ENCODE measurements at places on chromosomes 2 and 18. TPM values are rescaled to one million over a fixed set of nuclear protein-coding genes. Genes with fewer than 3 reads are reported as not detected.
A peak's percentile ranks its signal among the peaks of the same experiment; 100 is the strongest.

- no peak for DNase-seq
These were observed 13.5 kb downstream of the ALPK2 start for GRCh38 chr18:58615140-58616132.

Gene CCDC68
- 2.1 TPM for total RNA-seq

DNA sequence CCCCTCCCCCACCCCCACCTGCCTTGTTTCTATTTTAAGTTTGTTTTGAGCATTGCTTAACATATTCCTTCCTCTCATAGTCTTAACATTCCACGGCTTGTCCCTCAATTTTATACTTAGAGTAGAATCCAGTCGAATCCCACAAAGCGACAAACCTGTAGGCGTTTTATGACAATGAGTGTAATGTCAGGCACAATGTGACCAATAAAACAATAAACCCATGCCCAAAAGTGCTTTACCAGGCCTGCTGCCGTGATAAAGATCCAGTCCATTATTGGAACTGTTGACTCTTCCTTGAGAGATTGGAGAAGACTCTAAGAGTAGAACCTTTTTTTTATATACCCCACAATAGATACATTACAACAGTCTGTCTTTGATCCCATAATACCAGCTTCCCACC lies 6.2 kb upstream of the MRO start:
- no peak for DNase-seq

DNA sequence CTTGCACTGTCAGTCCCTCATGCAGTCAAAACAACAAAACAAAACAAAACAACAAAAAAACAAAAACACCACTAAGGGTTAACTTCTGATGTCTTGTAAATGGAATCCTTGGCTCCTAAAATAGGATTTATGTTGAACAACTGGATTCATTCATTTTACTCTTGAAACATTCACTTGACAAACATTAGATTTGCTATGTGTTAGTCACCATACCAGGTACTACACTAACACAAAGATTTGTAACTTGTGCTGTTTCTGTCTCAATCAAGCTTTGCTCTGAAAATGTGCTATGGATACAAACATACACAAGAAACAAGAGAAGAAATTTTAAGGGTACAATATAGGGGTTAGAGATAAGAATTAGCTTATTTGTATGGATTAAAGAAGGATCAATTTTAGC lies 812.8 kb downstream of the LRP1B start:
- DNase-seq = no peak

DNA sequence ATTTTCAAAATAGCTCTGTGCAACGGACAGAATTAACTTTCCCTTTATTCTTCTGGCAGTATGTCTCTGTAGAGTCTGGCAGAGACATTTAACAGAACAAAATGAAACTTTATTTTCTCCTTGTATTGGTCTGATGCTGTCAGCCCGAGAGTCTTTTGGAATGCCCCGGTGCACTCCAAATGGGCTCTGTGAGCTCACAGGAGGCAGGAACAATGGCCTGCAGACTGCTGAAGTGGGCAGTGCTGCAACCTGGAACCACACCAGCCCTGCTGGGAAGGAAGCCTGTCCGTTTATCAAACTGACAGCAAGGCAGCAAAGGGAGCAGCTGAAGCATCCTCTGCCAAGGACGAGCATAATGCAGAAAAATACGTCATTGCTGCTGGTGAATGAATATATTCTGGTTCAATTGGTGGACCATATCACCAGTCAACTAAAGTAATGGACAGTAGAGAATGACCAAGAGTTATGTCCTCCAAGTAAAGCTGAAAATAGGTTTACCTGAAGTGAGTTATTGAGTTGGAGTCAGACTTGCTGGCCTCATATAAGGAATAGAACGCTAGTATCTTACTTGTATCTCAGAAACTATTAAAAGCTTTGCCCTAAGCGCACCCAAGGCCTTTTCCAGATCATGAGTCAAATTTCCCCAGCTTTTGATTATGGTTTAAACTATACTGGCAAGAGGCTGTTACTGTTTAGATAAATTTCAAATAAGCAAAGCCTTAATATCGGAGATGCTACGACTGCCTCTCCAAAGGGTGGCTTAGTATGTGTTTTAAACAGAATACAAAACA lies 207.6 kb upstream of the TANK start:
- peak; percentile 42 for DNase-seq

Gene HDAC4
- 25.2 TPM for total RNA-seq

- DNase-seq = no peak
These were observed 209.0 kb downstream of the L3MBTL4 start for GRCh38 chr18:6205706-6206105.

Gene UGT1A5
- not detected for total RNA-seq

Gene STK36
- 11.5 TPM for total RNA-seq

GRCh38 chr2:216415541-216415940 lies 3.3 kb downstream of the SMARCAL1 start:
- DNase-seq = no peak

- no peak for DNase-seq
These were observed 242.5 kb downstream of the AFF3 start for GRCh38 chr2:99899882-99900281.

Gene HRH4
- 0.19 TPM for total RNA-seq

GRCh38 chr2:62787386-62787785 lies 81.9 kb downstream of the EHBP1 start:
- DNase-seq = peak; percentile 73

GRCh38 chr2:30144260-30144659 lies 2.5 kb upstream of the YPEL5 start:
- no peak for DNase-seq

Gene CABLES1
- 43.3 TPM for total RNA-seq

- DNase-seq = no peak
These were observed 308.4 kb upstream of the GCFC2 start for GRCh38 chr2:76019128-76019527.

DNA sequence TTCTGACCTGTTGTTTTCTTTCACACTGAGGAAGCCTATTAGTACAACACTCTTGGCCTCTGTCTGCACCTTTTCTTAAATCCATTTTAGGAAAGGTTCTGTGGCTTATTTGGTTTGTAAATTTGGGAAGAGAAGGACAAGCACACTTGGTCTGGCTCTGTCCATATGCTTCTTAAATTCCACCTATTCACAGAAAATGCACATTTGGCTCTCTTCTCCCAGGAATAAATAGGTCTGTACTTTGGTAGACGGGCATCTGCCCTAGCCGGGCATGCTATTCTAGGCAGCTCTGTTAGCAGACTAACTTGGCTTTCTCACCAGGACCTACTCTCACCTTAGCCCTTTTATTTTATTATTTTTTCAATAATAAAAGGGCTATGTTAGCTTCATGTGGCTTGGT lies 1211.8 kb upstream of the SLC39A10 start:
- no peak for DNase-seq

GRCh38 chr18:66792466-66792865 lies 188.6 kb upstream of the CDH19 start:
- DNase-seq = peak; percentile 8

GRCh38 chr2:174282441-174282840 lies 34.1 kb upstream of the OLA1 start:
- no peak for DNase-seq

Gene TBR1
- not detected for total RNA-seq

Gene SH3RF3
- 13.5 TPM for total RNA-seq

Gene GEN1
- total RNA-seq = 7.3 TPM

- no peak for DNase-seq
These were observed 6.2 kb downstream of the AGPS start for GRCh38 chr2:177398791-177399190.

DNA sequence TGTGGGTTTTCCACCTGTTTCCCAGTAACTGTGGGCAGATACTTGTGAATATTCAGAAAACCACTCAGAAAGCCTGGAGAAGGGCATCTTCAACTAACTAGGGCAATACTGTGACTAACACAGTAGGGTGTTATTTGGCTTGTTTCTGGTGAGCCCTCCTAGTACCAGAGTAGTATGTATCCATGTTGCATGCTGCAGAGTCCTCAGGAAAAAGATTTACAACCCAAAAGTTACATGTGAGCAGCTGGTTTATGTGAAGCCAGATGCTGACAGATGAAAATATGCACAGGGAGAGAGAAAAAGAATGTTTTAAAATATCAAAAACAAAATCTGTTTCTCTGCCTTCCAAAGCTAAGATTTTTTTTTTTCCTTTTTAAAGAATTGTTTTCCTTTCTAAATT lies 333.2 kb upstream of the UBE2E3 start:
- DNase-seq = no peak

Gene POLR1B
- total RNA-seq = 22.0 TPM

DNA sequence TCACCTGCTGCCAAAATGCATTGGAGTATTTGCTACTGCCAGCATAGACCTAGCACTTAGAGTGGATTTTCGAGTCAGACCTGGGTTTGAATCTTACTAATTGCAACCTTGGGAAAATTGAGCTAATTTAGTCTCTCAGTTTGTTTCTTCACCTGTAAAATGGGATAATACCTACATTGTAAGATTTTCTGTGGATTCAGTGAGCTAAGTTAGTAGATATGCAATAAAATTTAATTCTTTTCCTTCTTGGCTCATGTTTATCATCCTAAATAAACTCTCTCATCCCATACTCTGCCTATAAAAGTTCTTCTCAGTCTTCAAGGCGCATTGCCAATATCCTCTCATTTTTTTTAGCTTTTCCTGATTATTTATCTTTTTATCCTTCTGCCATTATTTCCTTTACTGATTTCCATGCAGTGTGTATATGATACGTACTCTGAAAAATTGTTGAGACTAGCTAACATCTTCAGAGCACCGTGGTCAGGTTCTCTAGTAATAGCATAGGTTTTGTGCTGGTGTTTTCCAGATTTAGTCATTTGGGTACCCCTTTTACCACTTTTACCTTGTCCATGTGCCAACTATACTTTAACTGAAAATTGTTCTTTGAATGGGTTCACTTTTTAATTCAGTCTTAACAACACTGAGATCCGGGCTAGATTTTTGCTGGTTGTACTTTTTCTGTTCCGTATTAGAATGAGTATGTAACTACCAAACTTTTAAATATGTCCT lies 7.3 kb downstream of the CEP192 start:
- DNase-seq = no peak

Gene RGPD6
- 46.3 TPM for total RNA-seq

DNA sequence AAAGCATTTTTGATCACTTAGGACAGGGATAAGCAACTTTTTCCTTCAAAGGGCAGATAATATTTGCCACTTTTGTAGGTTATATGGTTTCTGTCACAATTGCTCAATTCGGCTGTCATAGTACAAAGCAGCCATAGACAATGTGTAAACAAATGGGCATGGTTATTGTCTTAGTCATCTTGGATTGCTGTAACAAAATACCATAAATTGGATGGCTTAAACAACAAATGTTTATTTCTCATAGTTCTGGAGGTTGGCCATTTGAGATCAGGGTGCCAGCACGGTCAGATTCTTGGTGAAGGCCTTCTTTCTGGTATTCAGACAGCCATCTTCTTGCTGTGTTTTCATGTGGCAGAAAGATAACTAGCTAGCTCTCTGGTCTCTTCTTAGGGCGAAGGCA lies 91.2 kb downstream of the TAF4B start:
- no peak for DNase-seq

Gene UGT1A8
- not detected for total RNA-seq

Gene TNFAIP6
- total RNA-seq = not detected

- no peak for DNase-seq
These were observed 453.7 kb downstream of the CNTNAP5 start for GRCh38 chr2:124478761-124479160.

Gene G6PC2
- not detected for total RNA-seq

DNA sequence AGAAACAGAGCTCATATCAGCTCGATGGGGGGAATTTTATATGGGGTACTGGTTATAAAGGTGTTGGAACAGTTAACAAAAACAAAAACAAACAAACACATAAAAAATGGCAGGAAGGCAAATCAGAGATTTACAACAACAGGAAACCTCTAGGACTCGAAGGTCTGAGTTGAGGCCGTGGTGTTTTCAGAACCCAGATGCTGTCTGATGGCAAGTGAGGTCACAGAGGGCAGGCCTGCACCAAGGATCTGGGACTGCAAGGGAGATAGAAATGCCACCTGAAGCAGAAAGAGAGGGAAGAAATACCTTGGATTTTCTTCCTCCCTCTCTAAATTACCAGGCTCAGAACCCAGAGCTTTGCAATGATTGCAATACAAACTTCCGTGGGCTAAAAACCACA lies 429.5 kb downstream of the ZNF521 start:
- DNase-seq = no peak

- peak; percentile 39 for DNase-seq
These were observed 2156.0 kb upstream of the PIK3C3 start for GRCh38 chr18:39799006-39799405.

Gene CD8B2
- total RNA-seq = not detected

Gene CPO
- total RNA-seq = not detected

Gene STK39
- total RNA-seq = 2.4 TPM

DNA sequence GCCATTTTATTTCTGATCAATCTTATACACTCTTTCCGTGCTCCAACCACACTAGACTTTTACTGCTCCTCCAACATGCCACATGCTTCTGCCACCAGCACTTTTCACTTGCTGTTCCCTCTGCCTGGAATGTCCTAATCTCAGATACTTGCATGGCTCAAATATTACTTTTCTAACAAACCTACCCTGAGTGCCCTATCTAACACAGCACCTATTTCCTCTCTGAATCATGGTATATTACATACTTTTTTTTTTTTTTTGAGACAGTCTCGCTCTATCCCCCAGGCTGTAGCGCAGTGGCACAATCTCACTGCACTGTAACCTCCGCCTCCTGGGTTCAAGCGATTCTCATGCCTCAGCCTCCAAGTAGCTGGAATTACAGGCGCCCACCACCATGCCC lies 166.3 kb upstream of the CAVIN2 start:
- DNase-seq = no peak

Gene TUBB8B
- total RNA-seq = 0.14 TPM

Gene ST6GAL2
- total RNA-seq = not detected
